Activated CD4-positive, CD25-positive, alpha-beta regulatory T cell treated with anti-CD3 and anti-CD28 coated beads, Interleukin-2, amount 50 U/mL, for 16 hours (primary cell): ENCODE measurements at places on chromosomes 4 and X.

- DNase-seq: no peak
Observed at GRCh38 chr4:142121448-142122350, 485.3 kb downstream of the IL15 start.

GRCh38 chr4:141391293-141391692 lies 170.6 kb downstream of the ZNF330 start:
- DNase-seq: no peak

DNA sequence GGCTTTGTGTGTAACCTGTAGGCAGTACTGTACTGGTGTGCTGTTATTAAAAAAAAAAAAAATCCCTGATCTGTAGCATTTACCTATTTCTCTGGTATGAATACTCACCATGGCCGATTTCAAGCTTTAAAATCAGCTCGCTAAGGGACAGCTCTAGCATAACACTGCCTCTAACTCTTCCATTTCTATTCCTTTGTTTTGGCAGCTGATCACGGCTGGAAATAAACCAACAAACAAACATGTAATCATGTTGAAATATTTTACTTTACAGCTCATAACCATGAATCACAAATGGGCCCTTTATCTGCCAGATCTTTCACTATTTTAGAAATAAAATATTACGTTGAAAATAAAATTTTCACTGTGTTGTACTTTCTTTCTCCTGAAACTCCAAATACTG lies 60.5 kb upstream of the IL15 start:
- DNase-seq: no peak

DNA sequence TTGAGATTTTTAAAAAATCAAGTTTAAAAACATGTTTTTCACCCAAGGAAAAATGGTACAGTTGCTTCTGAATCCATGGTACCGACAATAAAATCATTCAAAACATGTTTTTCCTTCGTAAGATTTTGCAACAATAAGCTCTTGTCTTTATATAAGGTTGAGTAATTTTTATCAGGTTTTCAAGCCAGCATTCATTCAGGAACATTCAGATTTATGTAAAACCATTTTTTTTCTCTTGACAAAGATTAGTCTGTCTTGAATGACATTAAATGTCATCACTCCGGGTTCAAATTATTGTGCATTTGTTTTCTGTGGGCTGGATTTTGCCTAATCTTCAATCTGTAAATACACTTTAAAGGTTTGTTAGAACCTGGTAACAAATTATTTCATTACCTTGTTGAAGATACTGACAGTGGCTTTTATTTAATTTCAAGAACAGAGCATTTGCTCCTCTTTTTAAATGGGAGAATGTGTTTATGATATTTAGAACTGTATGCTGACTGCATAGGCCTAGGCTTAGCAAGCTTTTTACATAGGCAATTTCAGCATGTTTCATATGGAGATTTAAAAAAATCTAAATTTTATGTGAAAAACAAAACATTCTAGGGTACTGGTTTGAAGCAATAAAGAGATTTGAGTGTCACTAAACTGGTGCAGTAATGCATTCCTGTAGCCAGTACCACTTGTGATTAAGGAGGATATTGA lies 336.4 kb upstream of the HAND2 start:
- no peak for DNase-seq

- no peak for DNase-seq
Observed at GRCh38 chr4:6221301-6221850, 21.0 kb upstream of the JAKMIP1 start.

- no peak for DNase-seq
Observed at GRCh38 chrX:84186603-84187532, 1.1 kb downstream of the RPS6KA6 start.

GRCh38 chr4:41646862-41647261 lies 101.7 kb downstream of the PHOX2B start:
- no peak for DNase-seq

- no peak for DNase-seq
Observed at GRCh38 chrX:155334486-155335336, at the start of gene CLIC2. TSS of gene CLIC2 (minus strand) at chrX:155334614. CDS start at chrX:155334427, 187 bp downstream.

DNA sequence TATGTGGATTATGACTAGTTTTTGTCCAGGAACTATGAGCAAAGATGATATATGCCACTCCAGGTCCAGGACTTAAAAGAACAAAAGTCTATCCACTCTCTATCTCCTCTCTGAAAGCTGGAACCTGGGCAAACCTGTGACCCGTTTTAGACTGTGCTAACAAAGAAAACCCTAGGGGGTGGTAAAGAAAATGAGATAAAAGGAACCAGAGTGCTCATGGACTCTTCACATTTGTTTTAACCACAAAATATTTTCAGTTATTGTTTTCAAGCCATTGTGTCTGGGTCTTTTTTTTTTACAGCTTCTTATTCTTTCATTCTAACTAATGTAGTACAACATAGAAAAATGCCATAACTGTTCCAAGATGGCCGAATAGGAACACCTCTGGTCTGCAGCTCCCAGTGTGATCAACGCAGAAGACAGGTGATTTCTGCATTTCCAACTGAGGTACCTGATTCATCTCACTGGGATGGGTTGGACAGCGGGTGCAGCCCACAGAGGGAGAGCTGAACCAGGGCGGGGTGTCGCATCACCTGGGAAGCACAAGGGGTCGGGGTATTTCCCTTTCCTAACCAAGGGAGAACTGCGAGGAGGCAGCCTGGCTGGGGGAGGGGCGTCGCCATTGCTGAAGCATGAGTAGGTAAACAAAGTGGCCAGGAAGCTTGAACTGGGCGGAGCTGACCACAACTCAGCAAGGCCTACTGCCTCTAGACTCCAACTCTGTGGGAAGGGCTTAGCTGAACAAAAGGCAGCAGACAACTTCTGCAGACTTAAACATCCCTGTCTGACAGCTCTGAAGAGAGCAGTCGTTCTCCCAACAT lies 45.1 kb downstream of the CHM start:
- no peak for DNase-seq

- no peak for DNase-seq
Observed at GRCh38 chrX:111010111-111010510, 85.9 kb upstream of the PAK3 start.

- DNase-seq: no peak
Observed at GRCh38 chr4:103449296-103450023, 251.3 kb upstream of the CENPE start.

GRCh38 chr4:99586797-99587196 lies 12.2 kb downstream of the MTTP start:
- no peak for DNase-seq

GRCh38 chrX:12685541-12685940 lies 105.7 kb upstream of the PRPS2 start:
- no peak for DNase-seq

GRCh38 chr4:1299301-1299860 lies 9.7 kb downstream of the MAEA start:
- no peak for DNase-seq

GRCh38 chr4:3248811-3249661 lies at the start of gene MSANTD1:
TSS of gene MSANTD1 (plus strand) at chr4:3249159. CDS start at chr4:3249223, 64 bp downstream.
- no peak for DNase-seq

- no peak for DNase-seq
Observed at GRCh38 chrX:111102636-111103035, 6.6 kb downstream of the PAK3 start.
